Neural crest cell (in vitro differentiated cells): ENCODE measurements at places on chromosomes 16 and 17.

DNA sequence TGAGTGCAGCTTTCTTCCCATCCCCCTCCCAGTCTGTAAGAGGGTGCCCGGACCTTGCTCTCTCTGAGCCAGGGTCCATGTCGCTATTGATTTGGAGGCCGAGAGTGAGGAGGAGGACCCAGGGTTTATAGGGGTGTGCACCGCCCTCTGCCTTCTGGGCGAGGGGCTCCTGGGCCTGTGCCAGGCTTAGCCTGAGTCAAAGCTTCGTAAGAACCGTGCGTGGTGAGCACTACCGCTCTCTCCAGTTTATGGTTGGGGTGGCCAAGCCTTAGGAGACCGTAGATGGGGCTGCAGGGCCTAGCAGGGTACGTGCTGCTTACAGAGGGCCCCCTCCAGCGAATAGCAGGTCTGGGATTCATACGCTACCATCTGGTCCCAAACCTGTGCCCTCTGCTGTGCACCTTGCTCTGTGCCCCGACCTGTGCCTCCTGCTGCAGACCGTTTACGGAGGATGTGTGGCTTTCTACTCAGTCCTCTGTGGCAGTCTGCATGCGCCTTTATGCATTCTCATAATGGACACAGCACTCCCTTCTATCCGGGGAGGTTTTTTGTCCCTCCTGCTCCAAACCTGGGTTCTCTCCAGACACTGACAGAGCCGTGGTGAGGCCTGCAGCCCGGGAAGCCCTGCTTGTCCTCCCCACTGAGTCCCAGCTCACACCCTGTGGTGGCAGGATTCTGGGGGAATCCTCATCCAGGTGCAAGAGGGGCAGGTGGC lies 54.7 kb downstream of the PGS1 start:
- no peak for DNase-seq

- no peak for DNase-seq
These were observed 83.7 kb upstream of the ZNF469 start for GRCh38 chr16:88298833-88299745.

DNA sequence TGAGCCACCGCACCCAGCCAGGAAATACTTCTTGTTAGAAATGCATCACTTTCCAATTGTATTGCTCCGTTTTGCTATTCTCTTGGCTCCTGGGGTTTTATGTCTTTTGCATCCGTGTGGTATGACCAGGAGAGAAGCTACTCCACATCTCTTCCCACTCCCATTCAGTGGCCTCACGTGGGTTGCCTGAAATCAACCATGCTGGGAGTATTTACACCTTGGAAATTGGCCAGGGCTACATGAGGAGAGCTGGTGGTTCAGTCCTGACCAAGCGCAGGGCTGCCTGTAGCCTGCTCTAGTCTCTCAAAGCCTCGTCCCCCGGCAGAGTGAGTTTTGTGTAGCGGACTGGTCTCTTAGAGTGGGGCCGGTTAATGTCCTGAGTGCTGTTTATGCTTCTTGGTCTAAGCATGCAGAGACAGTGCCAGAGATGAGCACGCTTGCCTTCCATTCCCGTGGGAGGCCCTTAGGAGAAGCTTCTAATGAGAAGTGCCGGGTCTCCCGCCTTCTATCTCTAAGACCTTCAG lies 3.8 kb downstream of the WFDC1 start:
- no peak for DNase-seq

- DNase-seq, result peak; percentile 90
These were observed 3.4 kb upstream of the ZNF385C start for GRCh38 chr17:42101513-42102292.
